Stimulated activated CD4-positive, alpha-beta T cell treated with anti-CD3 and anti-CD28 coated beads, Interleukin-1b, Interleukin-23, amount 100 ng/mL, for 1 hour (primary cell): ENCODE measurements at places on chromosomes 6 and 20.

DNA sequence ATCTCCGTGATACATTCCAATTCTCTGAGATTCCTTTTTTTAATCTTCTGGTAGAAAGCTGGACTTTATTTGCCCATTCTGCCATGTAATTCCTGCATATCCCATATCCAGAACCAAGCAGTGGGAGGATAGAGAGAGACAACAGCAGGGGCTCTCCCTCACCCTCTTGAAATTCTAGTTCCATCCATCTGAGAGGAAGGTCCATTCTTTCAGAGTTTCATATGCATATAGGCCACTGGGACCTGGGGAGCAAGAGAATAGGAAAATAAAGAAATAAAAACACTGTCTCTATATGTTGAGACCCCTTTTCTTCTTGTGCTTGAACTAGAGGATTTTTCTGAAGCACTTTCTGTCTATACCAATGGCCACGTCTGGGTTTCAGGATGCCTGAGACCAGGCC lies 147.9 kb upstream of the STMND1 start:
- DNase-seq, result no peak

GRCh38 chr6:168007592-168008338 lies 10.3 kb downstream of the KIF25 start:
- no peak for DNase-seq

DNA sequence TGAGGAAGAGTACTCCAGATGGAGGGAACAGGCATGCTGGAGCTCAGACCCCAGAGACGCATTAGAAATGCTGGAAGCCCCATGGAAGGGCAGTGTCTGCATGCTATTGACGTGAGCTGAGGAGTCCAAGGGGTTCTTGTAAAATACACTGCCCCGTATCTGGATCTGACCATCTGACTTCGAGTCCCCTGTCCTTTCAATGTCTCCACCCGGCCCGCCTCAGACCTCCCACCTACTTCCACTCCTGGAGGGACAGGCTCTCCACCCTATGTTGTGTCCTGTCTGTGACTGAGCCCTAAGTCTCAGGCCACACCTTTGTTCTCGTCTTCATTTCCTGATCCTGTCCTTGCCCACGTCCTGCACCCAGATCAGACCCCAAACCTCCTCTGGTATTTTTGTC lies 496.3 kb downstream of the CDH26 start:
- no peak for DNase-seq

DNA sequence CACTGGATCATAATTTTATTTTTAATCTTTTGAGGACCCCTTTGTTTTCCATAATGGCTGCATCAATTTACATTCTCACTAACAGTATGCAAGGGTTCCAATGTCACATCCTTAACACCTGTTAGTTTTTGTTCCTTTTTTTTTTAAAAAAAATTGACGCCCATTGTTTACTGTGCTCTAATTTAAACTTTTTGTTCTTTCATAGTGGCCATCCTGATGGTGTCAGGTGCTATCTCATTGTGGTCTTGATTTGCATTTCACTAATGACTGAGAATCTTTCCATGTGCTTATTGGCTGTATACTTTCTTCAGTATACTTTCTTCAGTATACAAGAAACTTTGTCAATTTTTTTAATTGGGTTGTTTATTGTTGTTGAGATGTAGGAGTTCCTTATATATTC lies 347.0 kb downstream of the RNGTT start:
- no peak for DNase-seq

GRCh38 chr20:1901704-1902103 lies 6.5 kb downstream of the SIRPA start:
- no peak for DNase-seq

DNA sequence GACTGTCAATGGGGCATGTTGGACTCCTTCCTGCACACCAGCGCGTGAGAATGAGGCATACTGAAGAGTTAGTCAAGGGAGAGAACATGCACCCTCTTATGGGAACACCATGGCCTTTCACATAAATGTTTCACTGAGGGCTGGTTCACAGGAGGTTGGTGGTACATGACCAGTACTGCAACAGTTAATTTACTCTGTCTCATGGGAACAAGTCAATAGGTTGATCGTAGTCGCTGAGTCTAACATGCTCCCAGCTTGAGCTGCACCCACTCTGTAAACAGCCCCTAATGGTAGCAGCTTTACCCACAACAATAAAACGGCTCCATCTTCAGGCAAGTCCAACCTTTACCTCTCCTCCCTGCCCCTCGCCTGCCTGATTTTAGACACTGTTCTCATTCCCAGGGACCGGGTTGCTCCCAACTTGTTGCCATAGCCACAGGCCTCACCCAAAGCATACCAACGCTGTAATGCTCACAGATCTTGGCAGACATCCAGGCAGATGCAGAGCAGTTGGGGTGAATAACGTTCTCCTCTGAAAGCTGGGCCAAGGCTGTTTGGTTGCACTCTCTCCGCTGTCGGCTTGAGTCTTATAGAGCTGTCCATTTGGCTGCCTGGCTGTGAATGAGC lies 111.3 kb downstream of the LY86 start:
- DNase-seq, result no peak

DNA sequence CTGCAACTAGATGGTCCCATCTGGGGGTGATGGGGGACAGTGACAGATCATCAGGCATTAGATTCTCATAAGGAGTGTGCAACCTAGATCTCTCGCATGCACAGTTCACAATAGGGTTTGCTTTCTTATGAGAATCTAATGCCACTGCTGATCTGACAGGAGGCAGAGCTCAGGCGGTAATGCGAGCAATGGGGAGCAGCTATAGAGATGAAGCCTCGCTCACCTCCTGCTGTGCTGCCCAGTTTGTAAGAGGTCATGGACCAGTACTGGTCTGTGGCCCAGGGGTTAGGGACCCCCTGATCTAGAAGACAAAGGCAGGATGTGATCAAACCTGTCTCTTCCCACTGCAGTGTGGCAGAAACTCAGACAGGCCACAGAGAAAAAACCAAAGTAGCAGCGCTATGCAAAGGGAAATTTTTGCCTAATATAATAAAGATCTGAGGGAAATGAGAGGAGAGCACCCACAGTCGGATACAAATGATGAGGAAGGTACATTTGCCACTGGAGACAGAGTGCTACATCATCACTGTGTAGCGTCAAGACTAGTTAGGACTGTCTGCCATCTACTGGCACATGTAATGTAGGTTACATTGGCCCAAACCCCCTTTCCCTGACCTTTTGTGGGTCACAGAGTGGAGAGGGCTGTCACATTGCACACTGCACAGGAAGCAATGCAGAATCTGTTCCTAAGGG lies 4.1 kb upstream of the LY86 start:
- no peak for DNase-seq

- DNase-seq, result no peak
Measured at GRCh38 chr20:48761023-48761785, 66.6 kb downstream of the PREX1 start.

DNA sequence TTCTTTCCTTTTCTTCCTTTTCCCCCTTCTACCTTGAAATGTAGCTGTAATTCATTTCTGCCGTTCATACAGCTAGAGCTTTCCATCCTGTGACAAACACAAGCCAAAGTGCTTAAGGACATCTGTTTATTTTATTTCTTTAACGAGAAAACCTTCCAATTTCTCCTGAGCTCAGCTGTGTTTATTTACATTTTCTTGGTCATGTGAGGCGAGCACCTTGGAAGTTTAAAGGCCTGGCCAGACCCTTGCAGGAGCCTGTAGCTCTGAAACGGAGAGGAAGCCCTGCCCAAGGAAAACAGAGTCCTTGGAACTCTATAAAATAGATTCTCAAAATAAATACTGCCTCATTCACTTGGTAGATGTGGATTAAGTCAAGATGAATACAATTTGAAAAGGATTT lies 223.1 kb downstream of the EYA2 start:
- no peak for DNase-seq

DNA sequence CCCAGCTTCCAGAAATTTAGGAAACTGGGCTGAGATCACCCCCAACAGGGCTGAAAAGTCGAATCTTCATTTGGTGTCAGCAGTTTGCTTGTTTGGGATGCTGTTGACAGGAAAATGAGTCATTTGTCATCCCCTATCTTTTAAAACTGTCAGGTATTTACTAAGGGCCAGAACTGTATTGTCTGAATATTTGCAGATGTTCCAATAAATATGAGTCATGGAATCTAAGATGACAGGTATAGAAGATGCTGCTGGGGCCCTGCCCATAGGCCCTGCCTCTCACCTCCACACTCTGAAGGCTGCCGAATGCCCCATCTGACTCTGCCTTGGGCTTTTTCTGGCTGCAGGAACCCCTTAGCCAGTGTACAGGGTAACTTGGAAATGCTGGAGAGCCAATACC lies 3.9 kb downstream of the ETV7 start:
- no peak for DNase-seq

DNA sequence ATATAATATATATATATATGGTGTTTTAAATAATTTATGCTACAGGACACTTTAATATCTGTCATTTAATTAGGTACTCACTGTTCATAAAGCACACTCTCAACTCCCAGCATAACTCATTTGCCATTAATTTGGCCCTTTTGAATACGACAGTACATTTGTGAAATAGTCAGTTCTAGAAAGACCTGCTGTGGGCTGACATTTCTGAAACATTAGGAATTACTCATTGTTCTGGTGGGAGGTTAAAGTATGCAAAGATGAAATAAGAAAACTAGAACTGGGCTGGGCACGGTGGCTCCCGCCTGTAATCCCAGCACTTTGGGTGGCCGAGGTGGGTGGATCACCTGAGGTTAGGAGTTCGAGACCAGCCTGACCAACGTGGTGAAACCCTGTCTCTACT lies 497.5 kb downstream of the UTRN start:
- DNase-seq, result no peak

DNA sequence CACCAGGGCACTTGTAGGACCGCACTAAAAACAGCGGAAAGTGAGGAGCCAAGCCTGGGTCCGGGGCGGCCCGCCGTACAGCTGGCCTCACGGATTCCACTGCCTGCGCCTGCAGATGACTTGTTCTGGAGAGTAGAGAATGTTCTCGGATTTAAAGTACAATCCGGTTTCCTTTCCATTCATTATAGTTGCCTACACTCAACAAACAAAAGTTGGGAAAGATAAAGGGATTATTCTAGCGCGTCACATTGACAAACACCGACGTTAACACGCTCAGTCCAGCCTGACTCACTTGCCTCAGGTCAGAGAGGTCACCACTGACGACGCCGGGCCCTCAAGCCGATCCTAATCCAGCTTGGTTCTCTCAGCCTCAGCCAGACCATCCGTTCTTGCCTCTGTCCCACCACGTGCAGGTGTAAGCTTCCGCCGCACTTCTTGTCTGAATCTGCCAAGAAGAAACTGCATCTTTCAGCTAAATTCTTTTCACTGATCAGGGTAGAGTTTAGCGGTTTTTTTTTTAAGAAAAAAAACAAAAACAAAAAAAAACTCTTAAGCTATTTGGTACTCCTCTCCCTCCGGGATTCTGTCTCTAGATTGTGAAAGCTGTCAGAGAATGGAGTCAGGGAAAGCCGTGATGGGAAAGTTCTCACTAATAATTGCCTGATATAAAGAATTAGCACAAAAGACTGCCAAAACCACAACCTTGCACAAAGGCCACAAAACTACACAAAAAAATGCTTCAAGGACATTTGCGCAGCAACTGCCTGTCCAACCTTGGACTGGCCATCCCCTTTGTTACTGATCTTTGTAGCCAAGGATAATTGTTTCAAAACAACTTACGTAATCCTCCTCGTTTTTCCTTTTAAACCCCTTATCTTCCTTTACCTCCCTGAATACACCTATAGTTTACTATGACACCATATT lies 1.1 kb upstream of the PHF10 start:
- peak; percentile 2 for DNase-seq

DNA sequence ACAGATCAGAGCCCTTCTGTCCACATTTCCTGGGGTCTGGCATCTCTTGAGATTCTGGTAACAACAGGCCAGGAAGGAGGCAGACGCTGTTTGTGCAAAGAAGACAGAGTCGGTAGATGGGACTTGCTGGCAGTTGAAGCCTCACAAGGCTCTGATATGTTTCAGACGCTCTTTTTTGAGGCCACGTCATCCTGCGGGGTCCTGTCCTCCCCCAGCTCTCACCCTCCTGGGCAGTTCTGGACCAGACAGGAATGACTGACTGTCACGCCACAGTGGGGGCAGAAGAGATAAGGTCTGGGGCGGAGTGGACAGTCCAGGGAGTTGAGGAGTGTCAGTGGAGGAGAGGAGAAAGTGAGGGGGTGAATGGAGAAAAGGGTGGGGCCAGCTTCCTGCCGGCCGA lies 87.1 kb upstream of the SULF2 start:
- no peak for DNase-seq

DNA sequence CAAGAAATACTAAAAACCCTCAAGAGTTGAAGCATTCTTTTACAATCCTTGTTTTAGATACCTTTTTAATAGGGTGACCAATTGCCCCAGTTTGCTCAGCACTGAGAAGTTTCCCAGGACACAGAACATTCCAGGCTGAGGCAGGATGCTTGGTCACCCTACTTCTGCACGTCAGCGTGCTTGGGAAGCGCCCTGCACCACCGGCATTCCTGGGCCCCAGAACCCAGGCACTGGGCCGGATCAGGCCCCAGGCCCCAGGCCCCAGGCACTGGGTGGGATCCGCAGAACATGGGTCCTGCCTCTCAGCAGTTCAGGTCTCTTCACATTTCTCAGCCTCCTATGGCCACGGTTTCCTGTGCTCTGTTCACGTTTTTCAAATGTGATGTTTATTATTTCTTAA lies 213.8 kb upstream of the QKI start:
- DNase-seq, result no peak

GRCh38 chr20:19310541-19310940 lies 98.1 kb downstream of the SLC24A3 start:
- no peak for DNase-seq

- DNase-seq, result no peak
Measured at GRCh38 chr20:32263398-32263954, 14.0 kb upstream of the KIF3B start.

GRCh38 chr6:107585815-107586435 lies 96.0 kb downstream of the SOBP start:
- no peak for DNase-seq

- DNase-seq, result no peak
Measured at GRCh38 chr20:35146299-35146919, 727 bp downstream of the EDEM2 start.

DNA sequence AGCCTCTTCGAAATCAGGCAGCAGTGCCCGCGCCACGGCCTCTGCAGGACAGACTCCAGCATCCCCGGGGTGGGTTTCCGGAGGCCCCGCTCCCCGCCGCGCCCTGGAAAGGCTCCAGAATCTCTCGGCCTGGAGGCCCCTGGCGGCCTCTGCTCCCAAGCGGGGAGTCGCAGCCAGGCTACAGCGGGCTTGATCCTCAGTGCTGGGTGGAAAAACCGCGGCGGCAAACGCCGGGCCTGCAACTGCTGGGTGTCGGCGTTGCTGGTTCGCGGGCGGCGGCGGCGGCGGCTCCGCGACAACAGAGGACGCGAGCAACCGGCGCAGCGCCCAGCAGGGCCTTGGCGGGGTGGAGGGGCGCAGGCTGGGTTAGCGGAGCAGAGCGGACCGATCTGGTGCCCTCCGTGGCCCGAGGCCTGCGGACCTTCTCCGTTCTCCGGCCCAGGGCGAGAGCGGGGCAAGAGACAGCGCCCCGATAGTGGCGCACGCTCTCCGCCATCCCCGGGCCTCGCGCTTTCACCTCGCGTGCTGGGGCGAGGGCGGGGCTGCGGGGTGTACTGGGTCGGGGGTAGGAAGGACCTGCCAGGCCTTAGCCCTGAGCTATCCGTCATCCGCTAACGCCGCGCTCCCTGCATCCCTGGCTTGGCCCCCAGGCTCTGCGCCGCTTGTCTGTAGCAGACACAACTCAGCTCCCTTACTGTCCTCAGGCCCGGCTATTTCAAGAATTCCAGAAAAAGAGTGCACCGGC lies 3.4 kb upstream of the ZNF292 start:
- DNase-seq, result peak; percentile 59

- DNase-seq, result no peak
Measured at GRCh38 chr6:158584236-158584651, 24.4 kb downstream of the TMEM181 start.
